ENCODE measurements at places on chromosomes 16 and 17. TPM values are rescaled to one million over a fixed set of nuclear protein-coding genes. Genes with fewer than 3 reads are reported as not detected.

DNA sequence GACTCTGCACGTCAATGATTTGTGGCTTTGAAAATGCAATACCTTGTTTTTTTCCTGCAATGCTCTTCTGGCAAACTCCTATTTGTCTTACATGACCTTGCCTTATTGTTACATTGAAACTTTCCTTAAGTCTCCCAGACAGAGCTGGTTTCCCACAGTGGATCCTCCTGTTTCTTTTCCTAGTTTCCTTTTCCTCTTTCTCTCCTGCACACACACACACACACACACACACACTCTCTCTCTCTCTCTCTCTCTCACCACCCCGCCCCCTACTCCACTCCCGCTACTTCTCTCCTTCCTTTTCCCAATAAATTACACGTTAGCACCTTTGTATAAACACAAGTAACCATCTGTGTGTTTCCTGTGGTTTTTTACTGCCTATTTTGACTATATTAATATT is 2.3 kb downstream of the ORC6 start:
- H3K36me3 ChIP-seq = no peaks in the 10 kb centered on the region
- H3K4me3 ChIP-seq = no peak overlapping the region
- DNase-seq = no peak
- H3K4me1 ChIP-seq = no peaks in the 10 kb centered on the region
- no peak overlapping the region for H3K27ac ChIP-seq
- no peaks in the 10 kb centered on the region for H3K27me3 ChIP-seq

GRCh38 chr17:28858801-28859355 is 4.1 kb downstream of the ERAL1 start:
- H3K36me3 ChIP-seq = peaks cover 6% of the 10 kb centered on the region
- no peaks in the 10 kb centered on the region for H3K27me3 ChIP-seq
- DNase-seq = no peak

GRCh38 chr17:5975661-5976060 is 94.5 kb upstream of the WSCD1 start:
- H3K4me3 ChIP-seq = no peak overlapping the region
- no peaks in the 10 kb centered on the region for H3K36me3 ChIP-seq
- H3K27ac ChIP-seq = no peak overlapping the region
- no peaks in the 10 kb centered on the region for H3K4me1 ChIP-seq

GRCh38 chr17:78839235-78839761 is 1.3 kb downstream of the USP36 start:
- no peaks in the 10 kb centered on the region for H3K4me1 ChIP-seq
- H3K4me3 ChIP-seq = peak overlapping the region; percentile 67
- no peak for DNase-seq

GRCh38 chr16:89575247-89576152 is at the start of gene CPNE7:
Gene CPNE7, plus strand, starts transcription at chr16:89575758. Its CDS starts 140 bp downstream, at chr16:89575898.
- no peaks in the 10 kb centered on the region for H3K4me1 ChIP-seq
- H3K36me3 ChIP-seq = no peaks in the 10 kb centered on the region
- H3K27ac ChIP-seq = no peak within 1 kb of the TSS

DNA sequence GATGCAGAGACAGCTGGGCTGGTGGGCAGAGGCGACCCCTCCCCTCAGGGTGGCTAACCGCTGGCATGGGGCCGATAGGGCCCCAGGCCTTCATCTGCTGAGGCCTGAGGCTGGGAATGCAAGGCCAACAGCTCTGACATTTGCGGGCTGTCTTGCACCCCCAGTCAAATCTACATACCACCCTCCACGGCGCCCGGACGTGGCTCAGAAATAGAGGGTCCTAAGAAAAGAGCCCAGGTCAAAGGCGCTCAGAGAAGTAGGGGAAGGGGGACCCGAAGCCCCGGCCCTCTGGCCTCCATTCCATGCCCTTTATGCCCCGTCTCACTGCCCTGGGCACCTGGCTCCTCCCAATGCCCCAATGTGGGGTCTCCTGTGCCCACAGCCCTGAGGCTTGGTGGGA is 142.3 kb downstream of the C16orf78 start:
- H3K36me3 ChIP-seq = no peaks in the 10 kb centered on the region
- H3K4me1 ChIP-seq = no peaks in the 10 kb centered on the region
- H3K27ac ChIP-seq = no peak overlapping the region
- H3K4me3 ChIP-seq = no peak overlapping the region

GRCh38 chr16:8920645-8921346 is 38.6 kb downstream of the LITAFD start:
- no peak for DNase-seq
- no peaks in the 10 kb centered on the region for H3K27me3 ChIP-seq
- H3K4me3 ChIP-seq = no peak overlapping the region
- H3K27ac ChIP-seq = no peak overlapping the region
- H3K36me3 ChIP-seq = peaks cover 14% of the 10 kb centered on the region
- H3K4me1 ChIP-seq = no peaks in the 10 kb centered on the region

- no peaks in the 10 kb centered on the region for H3K27me3 ChIP-seq
- no peak overlapping the region for H3K27ac ChIP-seq
- DNase-seq = no peak
Measured at GRCh38 chr16:68985268-68985667, 120.2 kb upstream of the HAS3 start.

- no peaks in the 10 kb centered on the region for H3K4me1 ChIP-seq
Measured at GRCh38 chr17:6435968-6436367, 1.0 kb upstream of the AIPL1 start.

- H3K4me1 ChIP-seq = no peaks in the 10 kb centered on the region
- H3K27me3 ChIP-seq = no peaks in the 10 kb centered on the region
- H3K27ac ChIP-seq = no peak overlapping the region
- no peak overlapping the region for H3K4me3 ChIP-seq
Measured at GRCh38 chr16:81492311-81492761, 47.7 kb downstream of the CMIP start.

GRCh38 chr16:86718118-86718517 is 139.8 kb downstream of the FOXL1 start:
- no peaks in the 10 kb centered on the region for H3K4me1 ChIP-seq
- no peak overlapping the region for H3K27ac ChIP-seq
- H3K36me3 ChIP-seq = no peaks in the 10 kb centered on the region
- H3K27me3 ChIP-seq = no peaks in the 10 kb centered on the region

DNA sequence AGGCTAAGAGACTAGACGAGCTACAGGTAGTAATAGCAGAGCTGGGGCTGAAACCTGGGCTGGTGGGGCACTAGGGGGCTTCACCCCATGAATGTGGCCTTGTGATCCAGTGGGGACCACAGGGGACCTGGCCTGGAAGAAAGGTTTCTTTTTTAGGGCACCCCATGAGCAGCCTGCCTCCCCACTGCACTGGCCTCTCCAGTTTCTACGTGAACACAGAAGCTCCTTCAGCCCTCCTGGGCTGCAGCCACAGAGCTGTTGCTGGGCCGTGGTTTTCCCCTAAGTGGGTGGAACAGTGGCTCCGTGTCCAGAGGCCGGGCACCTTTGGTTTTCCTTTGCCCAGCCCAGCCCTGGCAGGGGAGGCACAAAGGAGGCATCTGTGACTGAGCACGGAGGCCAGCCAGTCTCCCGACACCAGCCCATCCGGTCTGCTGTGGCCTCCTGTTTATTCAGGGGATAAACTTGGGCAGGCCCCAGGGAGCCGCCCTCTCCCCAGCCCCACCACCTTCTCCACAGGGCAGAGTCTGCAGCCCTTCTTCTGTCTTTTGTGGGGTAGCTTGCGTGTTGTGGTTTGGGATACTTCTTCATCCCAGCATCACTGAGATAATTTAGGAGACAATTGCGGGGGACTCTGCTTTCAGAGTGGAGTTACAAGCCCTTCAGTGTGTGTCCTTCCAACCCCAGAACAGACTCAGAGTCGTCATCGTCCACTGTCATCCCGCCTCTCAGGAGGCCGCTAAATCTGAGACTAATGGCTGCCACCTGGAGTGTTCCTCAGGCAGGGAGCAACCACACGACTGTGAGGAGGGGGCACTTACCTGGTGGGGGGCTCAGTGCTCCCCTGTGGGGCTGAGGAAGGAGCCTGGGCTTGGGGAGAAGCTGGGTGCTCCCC is 85.3 kb downstream of the RAB11FIP4 start:
- H3K4me3 ChIP-seq = no peak overlapping the region
- H3K36me3 ChIP-seq = no peaks in the 10 kb centered on the region
- no peak overlapping the region for H3K27ac ChIP-seq
- no peaks in the 10 kb centered on the region for H3K27me3 ChIP-seq
- no peaks in the 10 kb centered on the region for H3K4me1 ChIP-seq

DNA sequence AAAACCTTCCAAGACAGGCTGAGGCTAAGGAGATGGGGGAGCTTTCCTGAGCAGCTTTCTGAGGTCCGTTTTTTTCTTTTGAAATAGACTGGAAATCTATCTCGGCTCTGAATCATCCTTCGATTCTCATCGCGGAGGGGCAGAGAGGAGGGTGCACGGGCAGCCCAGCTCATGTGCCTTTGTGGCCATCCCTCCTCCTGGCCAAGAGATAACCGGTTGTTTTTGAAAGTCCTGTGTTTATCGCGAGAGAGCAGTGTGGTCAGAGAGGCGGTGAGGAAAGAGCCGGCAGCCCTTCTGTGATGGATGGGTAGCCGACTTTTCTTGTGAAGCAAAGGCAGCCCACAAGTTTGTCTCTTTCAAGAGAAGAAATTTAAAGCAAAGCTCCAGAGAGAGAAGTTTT is 191.6 kb downstream of the CCDC182 start:
- no peak overlapping the region for H3K4me3 ChIP-seq
- H3K27ac ChIP-seq = no peak overlapping the region
- H3K27me3 ChIP-seq = no peaks in the 10 kb centered on the region
- no peaks in the 10 kb centered on the region for H3K36me3 ChIP-seq
- H3K4me1 ChIP-seq = no peaks in the 10 kb centered on the region
- DNase-seq = no peak

DNA sequence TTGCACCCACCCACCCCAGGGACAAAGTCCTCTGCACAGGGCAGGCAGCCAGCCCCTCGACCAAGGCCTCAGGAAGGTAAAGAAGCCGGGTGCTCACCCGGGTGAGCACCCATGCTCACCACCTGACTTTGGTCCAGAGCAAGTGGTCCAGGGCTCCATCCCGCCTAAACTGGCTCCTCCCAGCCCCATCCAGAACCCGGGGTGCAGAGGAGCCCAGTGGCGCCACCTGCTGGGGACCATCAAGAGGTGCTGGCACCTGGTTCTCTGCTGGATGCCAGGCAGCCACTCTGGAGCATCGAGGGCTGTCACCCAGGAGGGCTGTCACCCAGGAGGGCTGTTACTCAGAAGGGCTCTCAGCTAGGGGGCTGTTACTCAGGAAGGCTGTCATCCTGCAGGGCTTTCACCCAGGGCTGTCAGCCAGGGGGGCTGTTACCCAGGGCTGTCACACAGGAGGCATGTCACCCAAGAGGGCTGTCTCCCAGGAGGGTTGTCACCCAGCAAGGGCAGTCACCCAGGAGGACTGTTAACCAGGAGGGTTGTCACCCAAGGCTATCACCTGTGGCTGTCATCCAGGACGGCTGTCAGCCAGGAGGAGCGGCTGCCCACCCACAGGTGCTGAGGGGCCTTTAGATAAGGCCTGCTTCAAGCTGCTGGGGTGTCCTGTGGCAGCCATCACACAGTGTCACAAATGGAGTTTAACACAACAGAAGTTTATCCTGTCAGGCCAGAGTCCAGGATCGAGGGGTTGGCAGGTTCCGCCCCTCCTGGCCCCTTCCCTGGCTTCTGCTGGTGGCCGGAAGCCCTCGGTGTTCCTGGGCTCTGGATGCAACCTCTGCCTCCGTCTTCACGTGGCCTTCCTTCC is 98.5 kb downstream of the TNFRSF13B start:
- H3K36me3 ChIP-seq = no peaks in the 10 kb centered on the region
- no peaks in the 10 kb centered on the region for H3K27me3 ChIP-seq
- no peak overlapping the region for H3K27ac ChIP-seq
- no peaks in the 10 kb centered on the region for H3K4me1 ChIP-seq

- no peak overlapping the region for H3K4me3 ChIP-seq
- H3K36me3 ChIP-seq = no peaks in the 10 kb centered on the region
- H3K4me1 ChIP-seq = no peaks in the 10 kb centered on the region
- no peaks in the 10 kb centered on the region for H3K27me3 ChIP-seq
- H3K27ac ChIP-seq = no peak overlapping the region
Measured at GRCh38 chr17:75241502-75241901, 19.9 kb downstream of the GGA3 start.

DNA sequence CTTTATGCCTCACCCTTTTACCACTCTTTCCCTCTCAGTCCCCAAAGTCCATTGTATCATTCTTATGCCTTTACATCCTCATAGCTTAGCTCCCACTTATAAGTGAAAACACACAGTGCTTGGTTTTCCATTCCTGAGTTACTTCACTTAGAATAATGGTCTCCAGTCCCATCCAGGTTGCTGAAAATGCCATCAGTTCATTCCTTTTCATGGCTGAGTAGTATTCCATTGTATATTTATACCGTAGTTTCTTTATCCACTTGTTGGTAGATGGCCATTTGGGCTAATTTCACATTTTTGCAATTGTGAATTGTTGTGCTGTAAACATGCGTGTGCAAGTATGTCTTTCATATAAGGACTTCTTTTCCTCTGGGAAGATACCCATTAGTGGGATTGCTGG is 597.3 kb downstream of the WWOX start:
- no peaks in the 10 kb centered on the region for H3K27me3 ChIP-seq
- no peaks in the 10 kb centered on the region for H3K4me1 ChIP-seq
- H3K4me3 ChIP-seq = no peak overlapping the region
- no peak for DNase-seq
- no peak overlapping the region for H3K27ac ChIP-seq

Gene HBA1
- total RNA-seq = 559 TPM

Gene UBE2O
- total RNA-seq = 14.0 TPM

Gene TPSG1
- 0.81 TPM for total RNA-seq

Gene MYO1D
- total RNA-seq = 222 TPM

Gene P2RX1
- 4.7 TPM for total RNA-seq

Gene TBC1D3I
- total RNA-seq = 1.1 TPM

Gene MLYCD
- total RNA-seq = 8.6 TPM

Gene HAGHL
- total RNA-seq = 2.4 TPM

Gene GUCY2D
- total RNA-seq = not detected

Gene AANAT
- not detected for total RNA-seq
